ENCODE measurements at places on chromosomes 11 and 22.

DNA sequence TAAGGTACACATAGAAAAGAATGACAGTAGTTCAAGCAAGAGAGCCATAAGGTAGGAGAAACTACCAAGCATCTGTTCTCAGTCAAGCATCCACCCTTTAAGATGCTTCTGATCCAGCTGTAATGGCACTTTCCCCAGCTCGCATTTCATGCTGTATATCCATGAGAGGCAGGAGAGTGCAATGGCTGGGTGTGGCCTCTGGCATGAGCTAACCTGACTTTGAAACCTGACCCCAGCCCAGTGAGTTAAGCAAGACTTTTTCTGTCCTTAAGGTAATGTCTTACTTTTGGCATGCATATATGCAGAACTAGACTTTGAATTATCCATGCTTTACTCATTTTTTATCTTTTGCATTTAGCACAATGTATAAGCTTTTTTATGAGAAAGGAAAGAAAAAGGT lies 79.8 kb upstream of the CNTN5 start:
- no peak for DNase-seq

GRCh38 chr22:24523873-24524272 lies 28.7 kb downstream of the UPB1 start:
- no peak for DNase-seq

GRCh38 chr11:11313902-11314692 lies 39.0 kb downstream of the CSNK2A3 start:
- no peak for DNase-seq

GRCh38 chr11:29127461-29127860 lies 889.4 kb downstream of the KCNA4 start:
- DNase-seq: no peak

DNA sequence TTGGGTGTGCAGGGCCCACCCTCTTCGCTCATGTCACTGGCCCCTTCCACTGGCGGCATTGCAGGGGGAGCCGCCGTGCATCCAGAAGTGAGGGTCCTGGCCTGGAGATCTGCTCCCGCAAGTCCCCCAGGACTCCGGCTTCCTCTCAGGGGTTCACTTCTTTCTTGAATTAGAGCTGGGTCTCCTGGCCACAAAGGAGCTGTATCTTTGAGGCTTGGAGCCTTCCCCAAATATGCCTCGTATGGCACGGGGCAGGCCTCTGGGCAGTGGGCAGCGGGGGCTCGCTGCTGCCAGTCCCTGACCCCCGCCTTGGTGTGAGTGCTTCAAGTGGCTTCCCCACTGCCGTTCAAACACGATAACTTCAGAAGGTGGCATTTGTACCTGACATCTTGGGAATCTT lies 7.4 kb upstream of the IFITM3 start:
- no peak for DNase-seq

DNA sequence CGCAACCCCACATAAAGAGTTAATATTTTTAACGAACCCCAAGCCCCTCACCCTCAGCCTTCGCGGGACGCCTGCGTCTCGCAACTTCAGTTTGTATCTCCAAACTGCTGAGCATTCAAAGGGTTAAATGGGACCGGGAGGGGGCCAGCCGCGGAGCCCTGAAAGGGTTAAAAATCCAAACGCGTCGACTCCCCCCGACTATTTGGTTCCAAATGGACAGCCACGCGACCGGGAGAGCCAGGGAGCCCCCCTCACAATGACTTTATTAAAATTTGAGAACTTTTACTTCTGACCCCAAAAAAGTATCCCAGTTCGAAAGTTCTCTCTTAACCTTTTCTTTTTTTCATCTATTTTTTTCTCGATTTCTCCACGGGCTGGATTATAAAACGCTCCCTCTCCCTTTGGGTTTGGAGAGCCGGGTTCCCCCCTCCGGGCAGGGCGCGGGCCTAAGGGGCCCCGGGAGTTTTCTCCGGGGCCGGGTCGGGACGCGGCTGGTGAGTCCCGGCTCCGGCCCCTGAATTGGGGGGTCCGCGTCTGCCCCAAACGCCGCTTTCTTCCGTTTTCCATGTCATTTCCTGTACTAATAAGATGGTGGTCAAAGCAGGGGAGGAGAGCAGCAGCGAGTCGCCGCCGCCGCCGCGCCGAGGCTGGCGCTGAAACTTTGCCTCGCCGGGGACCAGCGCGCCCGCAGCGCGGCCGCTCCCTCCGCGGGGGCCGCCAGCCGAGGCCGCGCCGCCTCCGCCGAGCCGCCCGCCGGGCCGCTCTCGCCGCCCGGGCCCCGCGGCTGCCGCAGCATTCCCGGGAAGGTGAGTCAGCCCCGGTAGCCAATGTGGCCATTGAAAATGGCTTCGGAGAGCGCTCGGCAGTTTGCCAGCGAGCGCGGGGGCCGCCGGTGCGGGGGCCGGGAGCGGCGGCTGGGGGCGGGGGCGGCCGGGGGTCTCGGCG lies at the start of gene PRDM11:
TSS of gene PRDM11 (plus strand) at position 568 of the 945 bp plus-strand sequence. CDS start 35,128 bp downstream, outside the sequence.
- DNase-seq: no peak

DNA sequence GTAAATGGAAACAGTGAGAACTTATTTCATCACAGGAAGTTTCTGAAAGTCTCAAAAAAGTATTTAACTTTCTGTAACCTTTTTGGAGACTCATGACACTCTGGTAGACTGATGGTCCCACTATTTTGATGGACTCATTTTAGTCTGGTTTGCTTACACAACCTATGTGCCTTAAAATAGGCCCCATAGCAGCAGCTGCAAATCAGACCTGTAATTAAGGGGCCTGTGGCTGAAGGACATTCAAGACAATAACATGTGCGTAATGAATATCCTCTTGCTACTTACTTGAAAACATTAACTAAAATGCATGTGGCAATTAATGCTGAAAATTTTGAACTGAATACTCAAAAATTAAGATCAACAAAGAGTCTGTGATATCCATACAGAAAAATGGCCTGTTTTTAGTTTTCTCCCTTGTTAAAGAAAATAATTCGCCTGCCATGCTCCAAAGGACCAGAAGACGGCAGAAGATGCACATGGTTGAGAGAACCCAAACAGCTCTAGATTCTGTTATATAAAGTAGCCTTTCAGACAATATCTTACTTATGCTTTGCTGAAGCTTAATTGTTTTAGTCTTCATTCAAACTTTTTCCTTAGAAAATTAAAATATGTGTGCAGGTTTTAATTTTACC lies 568.5 kb downstream of the KCNA4 start:
- DNase-seq: no peak

DNA sequence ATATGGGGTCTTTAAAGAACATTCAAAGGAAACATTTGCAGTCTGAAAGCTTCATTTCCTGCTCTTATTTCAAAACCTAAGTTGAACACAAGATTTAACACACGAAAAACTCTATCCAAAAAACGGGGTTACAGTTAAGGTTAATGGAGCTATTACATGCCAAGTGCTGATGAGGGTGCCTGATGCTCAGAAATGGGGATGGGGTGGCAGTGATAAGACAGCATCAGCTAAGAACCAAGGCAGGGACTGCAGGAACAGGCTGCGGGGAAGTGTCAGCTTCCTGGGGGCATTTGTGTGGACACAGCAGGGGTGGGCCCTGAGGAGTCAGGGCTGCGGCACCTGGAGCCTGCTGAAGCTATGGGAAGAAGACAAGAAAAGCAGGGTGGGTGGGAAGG lies 12.2 kb downstream of the DGCR2 start:
- DNase-seq: no peak

GRCh38 chr22:41966225-41966606 lies 3.0 kb upstream of the SEPTIN3 start:
- no peak for DNase-seq

DNA sequence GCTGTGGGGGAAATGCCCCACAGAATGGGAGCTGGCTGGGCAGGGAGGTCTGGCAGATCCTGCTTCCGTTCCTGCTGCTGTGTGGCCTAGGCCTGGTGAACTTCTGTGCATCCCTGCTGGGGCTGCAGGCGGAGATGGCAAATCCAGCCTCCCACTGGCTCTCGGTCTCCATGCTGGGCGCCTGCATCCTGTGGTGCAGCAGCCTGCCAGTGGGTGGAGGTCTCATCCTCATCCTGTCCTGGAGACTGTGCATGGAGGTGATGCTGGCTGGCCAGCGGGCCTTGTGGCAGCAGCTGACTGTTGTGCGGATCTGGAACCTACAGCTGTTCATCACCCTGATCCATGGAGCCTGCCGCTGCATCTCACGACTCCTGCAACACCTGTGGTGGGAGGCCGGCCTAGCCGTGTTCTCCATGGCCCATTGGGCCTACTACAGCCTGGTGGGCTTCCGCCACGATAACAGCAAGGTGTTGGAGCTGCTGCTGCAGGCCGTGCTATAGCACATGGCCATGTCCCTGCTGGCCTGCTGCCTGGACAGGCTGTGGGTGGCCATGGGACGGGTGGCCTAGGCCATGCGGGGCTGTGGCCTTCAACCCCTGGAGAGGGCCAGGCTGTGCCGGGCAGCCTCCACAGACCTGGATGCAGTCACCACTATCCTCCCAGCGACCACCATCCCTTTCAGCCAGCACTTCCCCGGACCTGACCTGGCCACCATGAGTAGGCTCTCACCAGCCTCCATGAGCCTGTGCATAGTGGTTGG lies 8.8 kb upstream of the RPL3 start:
- DNase-seq: no peak

DNA sequence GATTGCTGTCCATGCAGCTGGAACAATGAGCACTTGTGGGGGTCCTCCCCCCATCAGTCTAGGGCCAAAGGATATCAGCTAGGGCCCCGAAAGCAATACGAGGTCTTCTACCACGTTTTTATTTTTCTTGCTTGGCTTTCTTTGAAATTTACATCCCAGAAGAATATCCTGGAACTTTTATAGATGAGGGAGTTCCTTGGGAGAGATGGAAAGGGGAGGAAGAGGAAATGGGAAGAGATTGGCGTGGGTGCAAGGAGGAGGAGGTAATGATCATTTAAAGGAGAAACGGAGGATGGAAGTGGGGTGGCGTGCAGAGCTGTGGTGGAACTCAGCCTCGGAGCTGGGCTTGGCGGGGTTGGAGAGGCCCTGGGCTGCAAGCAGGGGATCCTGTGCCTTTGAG lies 90.3 kb downstream of the SNX19 start:
- DNase-seq: no peak

- DNase-seq: no peak
Measured at GRCh38 chr11:130037058-130037457, 32.6 kb upstream of the APLP2 start.

GRCh38 chr11:118530683-118531596 lies at the start of gene TMEM25:
TSS of gene TMEM25 (plus strand) at chr11:118531192. CDS start at chr11:118531802, 610 bp downstream.
- peak; percentile 58 for DNase-seq

GRCh38 chr11:115527534-115528125 lies 23.4 kb upstream of the CADM1 start:
- no peak for DNase-seq

DNA sequence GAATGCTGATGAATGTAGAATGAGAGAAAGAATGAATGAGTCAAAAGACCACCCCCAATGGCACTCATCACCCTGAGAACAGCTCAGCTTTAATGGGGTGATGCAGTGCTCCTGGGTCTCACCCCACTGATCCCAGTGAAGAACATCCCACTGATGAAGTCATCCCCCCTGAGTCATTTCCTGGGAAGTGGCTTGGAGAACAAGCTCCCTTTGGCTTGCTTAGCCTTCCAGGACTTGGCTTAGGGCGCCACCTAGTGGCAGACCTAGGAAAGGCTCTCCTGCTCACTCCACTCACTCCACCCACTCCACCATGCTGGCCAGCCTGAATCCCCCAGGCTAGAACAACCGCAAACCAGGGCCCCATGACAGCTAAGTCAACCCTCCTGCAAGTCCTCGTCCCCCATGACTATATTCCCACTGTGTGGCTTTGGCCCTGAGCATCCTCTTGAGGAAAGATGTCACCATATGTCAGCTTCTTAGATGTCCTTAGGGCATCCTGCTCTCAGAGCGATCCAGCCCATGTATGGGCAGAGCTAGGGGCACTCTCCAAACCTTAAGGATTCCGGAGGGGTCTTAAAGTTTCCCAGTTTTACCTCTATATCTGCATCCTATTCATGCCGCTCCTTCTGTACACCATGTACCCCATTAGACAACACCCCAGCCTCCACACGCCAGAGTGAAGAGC lies 17.8 kb upstream of the TMPRSS13 start:
- peak; percentile 76 for DNase-seq

DNA sequence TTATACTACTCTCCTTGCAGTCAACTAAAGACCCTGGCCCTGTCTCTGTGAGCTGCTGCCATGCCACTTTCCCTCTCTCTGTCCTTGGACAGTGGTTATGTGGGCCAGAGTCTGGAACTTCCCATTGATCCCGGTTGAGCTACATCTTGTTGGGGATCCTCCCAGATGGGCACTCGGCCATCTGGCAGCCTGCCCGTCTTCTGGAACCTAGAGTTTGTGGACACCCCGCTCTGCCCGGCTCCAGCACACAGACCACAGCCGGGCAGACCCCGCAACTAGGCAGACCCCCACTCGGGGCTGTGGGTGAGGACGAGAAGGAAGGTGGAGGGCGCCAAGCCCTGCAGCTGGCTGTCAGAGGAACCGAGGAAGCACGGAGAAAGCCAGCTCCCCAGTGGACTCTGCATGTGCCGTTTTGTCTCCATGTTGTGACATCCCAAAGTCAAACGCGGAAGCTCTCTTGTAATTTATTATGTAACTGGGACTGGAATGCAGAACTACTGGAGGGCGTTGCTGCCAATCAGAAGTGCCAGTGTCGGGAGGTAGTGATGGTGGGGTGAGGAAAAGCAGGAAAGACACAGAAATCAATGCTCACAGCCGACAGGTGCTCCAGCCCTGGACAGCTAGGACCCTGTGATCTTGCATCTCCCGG lies 207.7 kb downstream of the CEP164 start:
- no peak for DNase-seq

DNA sequence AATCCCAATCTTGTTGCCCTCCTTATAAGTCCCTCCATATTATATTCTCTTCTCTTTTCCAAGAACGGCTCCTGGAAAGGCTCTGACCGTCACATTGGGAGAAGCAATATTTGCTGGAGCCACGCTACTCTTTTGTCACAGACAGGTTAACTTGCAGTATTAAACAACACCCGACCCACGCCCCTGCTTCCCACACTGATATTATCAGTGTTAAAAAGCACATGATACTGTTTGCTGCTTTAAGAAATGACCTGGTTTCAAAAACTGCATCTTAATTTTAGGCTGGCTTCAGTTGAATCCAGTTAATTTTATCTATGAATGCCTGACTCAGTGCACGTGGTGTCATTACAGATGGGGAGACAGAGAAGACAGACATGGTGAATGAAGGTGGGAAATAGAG lies 3.1 kb downstream of the FLI1 start:
- no peak for DNase-seq

DNA sequence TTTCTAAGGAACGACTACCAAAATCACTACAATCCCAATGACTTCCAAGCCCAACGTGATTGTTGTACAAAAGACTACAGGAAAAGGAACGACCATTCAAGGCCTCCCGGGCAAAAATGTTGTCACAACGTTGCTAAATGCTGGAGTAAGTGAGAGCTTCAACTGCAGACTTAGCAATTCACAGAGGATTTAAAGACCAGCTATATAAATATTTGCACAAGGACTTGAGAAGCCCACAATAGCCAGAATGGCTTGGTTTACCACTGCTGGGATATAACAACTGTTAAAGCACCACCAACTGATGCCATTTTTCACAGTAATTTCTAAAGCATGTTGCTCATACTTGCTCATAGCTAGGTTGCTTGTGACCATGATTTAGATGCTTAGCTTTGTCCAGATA lies 78.3 kb downstream of the EMSY start:
- DNase-seq: no peak

- no peak for DNase-seq
Measured at GRCh38 chr11:99117603-99118002, 96.9 kb downstream of the CNTN5 start.

GRCh38 chr11:106679581-106679980 lies 338.7 kb downstream of the GUCY1A2 start:
- no peak for DNase-seq

GRCh38 chr11:132254906-132255305 lies 884.5 kb downstream of the NTM start:
- DNase-seq: no peak

All from activated CD8-positive, alpha-beta memory T cell treated with anti-CD3 and anti-CD28 coated beads for 1 hour (primary cell).